IMR-90 (cell line): ENCODE measurements at places on chromosomes 12 and 14. TPM values are rescaled to one million over a fixed set of nuclear protein-coding genes. Genes with fewer than 3 reads are reported as not detected.

DNA sequence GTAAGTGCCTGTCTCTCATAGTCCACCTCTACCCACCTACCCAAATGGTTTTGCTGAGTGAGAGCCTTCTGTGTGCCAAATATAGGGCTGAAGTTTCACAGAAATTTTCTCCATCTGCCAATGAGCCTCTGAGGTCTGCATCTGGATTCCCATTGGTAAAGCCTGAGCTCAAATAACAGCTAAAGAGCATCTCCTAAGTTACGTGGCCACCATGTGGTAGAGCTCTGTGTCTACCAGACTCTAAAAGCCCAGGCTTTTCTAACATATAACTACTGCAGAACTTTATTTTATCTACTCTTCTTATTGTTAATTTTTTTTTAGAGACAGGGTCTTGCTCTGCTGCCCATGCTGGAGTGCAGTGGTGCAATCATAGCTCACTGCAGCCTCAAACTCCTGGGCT is 16.0 kb downstream of the AMDHD1 start:
- DNase-seq = peak; percentile 14

DNA sequence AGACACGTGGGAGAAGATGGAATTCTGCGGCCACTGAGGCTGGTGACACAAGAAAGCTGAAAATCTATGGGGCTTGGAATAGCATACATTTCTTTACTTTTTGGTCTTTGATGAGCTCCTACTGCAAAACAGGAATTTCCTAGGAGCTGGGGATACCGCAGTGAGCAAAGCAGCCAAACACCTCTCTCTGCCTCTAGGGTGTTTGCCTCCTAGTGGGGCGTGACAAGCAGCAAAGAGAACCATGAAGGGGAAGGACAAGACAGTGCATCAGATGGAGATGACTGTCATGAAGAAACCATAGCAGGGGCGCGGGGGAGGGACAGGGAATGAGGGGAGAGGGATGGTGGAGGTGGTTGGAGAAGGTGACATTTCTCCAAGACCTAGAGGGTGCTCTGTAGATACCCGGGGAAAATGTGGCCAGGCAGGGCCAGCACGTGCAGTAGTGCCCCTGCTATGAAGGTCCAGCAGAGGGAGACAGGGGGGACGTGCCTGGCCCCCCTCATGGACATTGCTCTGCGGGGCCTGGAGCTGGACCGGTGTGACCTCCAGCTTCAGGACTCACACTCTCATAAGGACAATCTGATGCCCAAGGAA is 58.6 kb downstream of the SERPINA3 start:
- no peak for DNase-seq

GRCh38 chr14:43132441-43132840 is 1374.6 kb downstream of the FSCB start:
- DNase-seq = no peak

- no peak for DNase-seq
Measured at GRCh38 chr14:55667801-55668200, 87.8 kb downstream of the KTN1 start.

GRCh38 chr12:110937104-110937641 is 16.8 kb upstream of the MYL2 start:
- DNase-seq = peak; percentile 23

DNA sequence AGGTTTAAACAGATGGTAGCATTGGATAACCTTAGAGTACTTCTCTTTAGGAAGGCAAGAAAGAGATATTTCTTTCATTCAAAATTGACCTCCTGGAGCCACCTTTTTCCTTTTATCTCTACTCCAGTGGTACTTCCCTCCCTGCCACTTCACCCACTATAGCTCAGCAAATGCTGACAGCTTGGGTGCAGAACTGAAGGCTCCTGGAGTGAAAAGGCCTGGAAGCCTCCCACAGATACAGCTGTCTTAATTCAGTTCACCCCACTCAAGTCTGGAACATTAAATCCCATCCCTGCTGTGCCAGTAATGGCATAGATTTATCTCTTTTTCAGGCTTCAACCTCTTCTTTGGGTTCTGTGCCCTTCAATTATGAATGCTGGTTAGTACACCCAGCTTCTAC is 140.3 kb downstream of the NEDD1 start:
- DNase-seq = no peak

DNA sequence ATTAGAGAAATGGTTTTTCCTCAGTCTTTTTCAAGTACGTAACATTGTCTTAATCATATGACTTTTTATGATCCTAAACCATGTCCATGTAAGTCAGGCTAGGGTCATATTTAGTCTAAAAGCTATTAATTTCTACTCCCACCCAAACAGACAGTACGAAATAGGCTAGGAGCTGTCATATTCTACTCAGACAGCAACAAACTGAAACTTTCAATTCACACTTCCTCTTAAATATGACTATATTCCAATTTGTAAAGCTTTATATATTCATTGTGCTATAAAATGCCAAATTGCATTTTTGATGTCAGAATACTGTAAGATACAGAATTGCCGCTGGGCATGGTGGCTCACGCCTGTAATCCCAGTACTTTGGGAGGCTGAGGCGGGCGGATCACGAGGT is 3.5 kb downstream of the NUP37 start:
- no peak for DNase-seq

DNA sequence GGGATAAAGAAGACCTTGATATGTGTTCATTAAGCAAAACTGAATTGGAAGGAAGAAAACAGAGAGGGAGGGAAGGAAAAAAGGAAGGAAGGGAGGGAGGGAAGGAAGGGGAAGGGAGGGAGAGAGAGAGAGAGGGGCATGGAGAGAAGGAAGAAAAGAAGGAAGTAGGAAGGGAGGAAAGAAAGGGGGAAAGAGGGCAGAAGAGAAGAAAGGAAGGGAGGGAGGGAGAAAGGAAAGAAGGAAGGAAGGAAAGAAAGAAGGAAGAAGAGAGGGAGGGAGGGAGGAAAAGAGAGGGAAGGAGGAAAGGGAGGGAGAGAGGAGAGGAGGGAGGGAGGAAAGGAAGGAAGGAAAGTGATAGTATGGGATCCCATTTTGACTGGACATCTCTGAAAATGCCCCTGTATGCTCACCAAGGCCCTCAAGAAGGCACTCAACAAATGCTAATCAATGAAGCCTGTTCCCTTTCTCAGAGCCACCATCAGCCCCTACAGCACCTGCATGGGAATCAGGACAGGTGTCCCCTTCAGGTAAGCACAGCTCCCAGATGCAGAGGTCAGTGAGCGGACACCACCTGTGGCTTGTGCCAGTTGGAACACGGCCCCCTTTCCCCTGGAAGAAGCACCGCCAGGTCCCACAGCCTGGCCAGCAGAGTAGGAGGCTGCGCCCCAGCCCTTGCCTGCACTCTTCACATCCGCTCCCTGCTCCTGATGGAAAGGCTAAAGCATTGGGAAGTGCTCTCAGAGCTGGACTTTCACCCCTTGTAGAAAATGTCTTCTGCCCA is 161.4 kb upstream of the DIO3 start:
- DNase-seq = no peak

GRCh38 chr12:29552324-29552927 is 54.9 kb upstream of the OVCH1 start:
- DNase-seq = peak; percentile 61

GRCh38 chr12:42705863-42706262 is 116.3 kb upstream of the PRICKLE1 start:
- peak; percentile 95 for DNase-seq

- DNase-seq = no peak
Measured at GRCh38 chr14:57823015-57823660, 42.8 kb downstream of the SLC35F4 start.

GRCh38 chr12:122354958-122355641 is 67.4 kb downstream of the CLIP1 start:
- DNase-seq = no peak

- DNase-seq = no peak
Measured at GRCh38 chr14:36339816-36340215, 19.4 kb upstream of the MBIP start.

DNA sequence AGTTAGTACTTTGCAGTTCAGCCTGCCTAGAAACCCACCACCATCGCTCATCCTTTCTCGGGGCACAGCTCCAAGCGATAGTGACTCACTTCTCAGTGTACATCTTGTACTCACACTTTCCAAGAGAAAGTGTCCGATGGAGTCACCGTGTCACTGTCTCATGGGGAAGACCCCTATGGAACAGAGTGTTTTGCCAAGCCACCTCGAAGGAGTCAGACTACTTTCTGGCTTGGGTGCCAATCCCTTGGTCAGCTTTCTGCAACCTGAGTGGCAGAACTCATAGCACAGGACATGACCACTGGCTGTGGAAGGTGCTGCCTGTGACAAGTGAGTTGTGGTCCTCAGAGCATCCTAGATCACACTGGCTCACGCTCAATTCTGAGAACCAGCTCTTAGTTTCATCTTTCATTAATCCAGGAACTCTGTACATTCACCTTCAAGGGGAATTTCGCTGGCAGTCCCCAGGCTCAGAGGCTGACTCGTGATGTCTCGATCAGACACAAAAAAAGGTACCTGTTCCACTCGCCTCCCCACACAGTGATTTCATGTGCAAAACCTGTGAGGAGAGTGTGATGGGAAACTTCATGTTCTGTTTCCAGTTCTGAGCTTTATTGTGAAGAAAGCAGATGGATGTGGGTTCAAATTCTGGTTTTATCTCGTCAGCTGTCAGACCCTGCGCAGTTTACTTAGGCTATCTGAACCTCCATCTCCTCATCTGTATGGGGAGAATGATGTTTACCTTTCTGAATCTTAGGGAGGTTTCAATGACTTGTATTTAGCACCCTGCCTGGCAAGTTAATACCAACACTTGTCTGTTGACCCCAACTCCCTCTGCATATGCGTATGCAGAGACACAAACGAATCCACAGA is 127.3 kb upstream of the CCND2 start:
- no peak for DNase-seq

GRCh38 chr14:51610771-51611170 is 40.9 kb upstream of the FRMD6 start:
- DNase-seq = no peak

DNA sequence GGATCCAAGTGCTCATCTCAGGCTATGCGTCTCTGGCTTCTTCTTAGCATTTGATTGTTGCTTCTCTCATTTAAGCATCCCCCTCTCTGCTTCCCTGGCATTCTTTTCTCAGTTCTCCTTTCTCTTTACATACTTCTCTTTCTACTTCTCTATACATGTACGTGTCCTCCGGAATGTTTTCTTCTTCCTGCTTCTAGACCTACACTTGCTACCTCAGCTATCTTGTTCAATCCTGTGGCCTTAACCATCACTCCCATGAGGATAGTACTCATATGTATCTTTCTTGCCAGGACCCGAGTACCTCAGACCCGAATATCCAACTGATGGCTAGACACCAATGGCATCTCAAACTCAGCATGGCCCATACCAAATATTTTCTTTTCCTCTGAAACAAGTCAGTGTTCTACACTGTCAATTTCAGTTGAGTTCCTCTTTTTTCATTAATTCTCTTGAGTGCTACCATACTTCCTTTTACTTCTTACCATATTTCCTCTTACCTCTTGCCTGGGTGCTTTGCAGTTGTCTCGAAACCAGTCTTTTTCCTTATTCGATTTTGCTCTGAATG is 115.1 kb upstream of the SLC38A2 start:
- DNase-seq = no peak

DNA sequence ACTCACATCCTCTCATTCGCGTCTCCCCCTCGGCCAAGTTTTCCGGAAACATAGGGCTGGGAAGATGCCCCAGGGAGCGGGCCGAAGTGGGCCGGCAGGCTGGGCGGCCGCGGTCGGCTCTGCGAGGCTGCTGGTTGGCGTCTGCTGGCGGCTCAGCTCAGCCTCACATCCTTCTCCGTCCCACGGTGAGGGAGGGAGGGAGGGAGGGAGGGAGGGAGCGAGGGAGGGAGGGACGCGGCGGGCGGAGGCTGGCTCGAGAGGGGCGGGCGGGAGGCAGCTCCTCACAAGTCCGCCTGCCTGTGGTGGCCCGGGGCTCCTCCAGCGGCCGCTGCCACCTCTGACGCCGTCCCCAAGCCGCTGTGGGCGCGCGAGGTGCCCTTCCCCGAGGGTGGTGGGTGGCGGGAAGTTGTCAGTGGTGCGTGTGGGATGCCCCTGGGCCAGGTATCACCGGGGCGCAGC is 93.8 kb downstream of the RFLNA start:
- DNase-seq = peak; percentile 85

- peak; percentile 67 for DNase-seq
Measured at GRCh38 chr12:101414533-101415119, 7.1 kb upstream of the ARL1 start.

DNA sequence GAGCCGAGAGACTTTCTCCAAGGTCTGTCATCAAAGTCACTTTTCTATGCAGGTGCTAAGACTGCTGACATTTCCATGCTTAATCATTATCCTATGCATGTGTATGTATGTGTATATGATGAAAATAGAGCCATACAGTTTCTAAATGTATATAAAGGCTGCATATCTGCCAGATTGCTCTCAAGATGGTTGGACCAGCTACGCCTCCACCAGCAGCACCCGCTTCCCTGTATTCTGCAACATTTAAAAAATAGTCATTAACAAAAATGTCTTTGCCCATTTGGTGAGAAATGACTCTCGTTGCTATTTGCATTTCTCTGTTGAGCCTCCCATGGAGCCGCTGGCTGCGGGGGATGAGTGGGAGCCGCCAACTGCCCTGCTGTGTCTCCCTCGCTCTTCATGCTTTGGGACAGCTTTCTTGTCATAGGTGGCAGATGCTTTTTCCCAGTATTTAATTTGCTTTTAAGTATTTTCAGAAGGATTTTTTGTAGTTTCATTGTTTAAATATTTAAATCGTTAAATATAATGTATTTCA is 54.7 kb downstream of the DYNC1H1 start:
- DNase-seq = no peak

DNA sequence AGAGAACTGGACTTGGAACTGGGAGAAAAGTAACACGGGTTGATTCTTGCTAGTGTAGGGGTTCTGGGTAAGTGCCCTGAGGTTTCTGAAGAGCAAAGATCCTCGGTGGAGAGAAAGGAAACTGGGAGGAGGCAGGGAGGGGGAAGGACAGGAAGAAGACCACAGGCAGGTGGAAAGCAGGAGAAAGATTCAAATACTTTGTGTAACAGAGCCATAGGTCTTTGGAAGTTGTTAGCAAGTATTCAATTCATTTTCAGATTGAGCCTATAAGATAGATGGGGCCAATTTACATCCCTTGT is 1.3 kb downstream of the PNP start:
- DNase-seq = no peak

DNA sequence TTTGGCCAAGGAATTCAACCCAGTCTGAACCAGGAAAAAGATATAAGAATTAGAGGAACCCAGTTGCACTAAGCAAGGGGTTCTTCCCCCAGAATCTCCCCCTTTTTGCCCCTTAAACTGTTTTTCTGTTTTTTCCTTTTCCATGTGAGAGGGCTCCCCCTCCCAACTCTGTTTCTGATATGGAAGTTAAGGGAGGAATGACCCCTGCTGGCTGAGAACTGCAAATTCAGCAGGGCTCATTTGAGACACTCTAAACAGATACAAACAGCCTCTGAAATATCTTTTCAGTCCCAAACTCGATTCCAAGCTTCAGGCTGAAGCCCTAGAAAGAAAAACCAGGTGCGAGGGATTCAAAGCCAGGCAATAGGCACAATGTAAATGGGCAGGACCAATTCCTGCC is 132.7 kb downstream of the SLC41A2 start:
- peak; percentile 6 for DNase-seq

GRCh38 chr12:41055875-41056577 is 132.1 kb upstream of the PDZRN4 start:
- peak; percentile 6 for DNase-seq

The TEX22 gene
- under 0.01 and 0.18 TPM in 2 replicates for total RNA-seq

The CPM gene
- 7.2 and 8.8 TPM in 2 replicates for total RNA-seq

The IL31 gene
- total RNA-seq = not detected in 2 replicates

The CCDC196 gene
- not detected in 2 replicates for total RNA-seq

The LIN7A gene
- 23.9 and 24.7 TPM in 2 replicates for total RNA-seq

The ISCU gene
- 52.7 and 58.3 TPM in 2 replicates for total RNA-seq

The DLK1 gene
- total RNA-seq = under 0.01 TPM in 1 of 2 replicates, not detected in the other

The IFNG-AS1 gene
- not detected in 2 replicates for total RNA-seq

The TAS2R10 gene
- total RNA-seq = 0.36 and 1.1 TPM in 2 replicates

The ZCCHC8 gene
- total RNA-seq = 9.5 and 11.4 TPM in 2 replicates

The STAB2 gene
- total RNA-seq = not detected in 2 replicates

The PRH2 gene
- total RNA-seq = 0.28 TPM in 1 of 2 replicates, not detected in the other

The OSBPL8 gene
- 24.2 and 48.0 TPM in 2 replicates for total RNA-seq
